BJ (cell line): ENCODE measurements at places on chromosomes 12 and 14. TPM values are rescaled to one million over a fixed set of nuclear protein-coding genes. Genes with fewer than 3 reads are reported as not detected.

The SOX5 gene
- polyA plus RNA-seq = 0.13 and 0.16 TPM in 2 replicates

The KRT6A gene
- not detected in 2 replicates for polyA plus RNA-seq

The ACOT6 gene
- not detected in 2 replicates for polyA plus RNA-seq

The ADAM21 gene
- 0.10 and 0.16 TPM in 2 replicates for polyA plus RNA-seq

The NOS1 gene
- not detected in 2 replicates for polyA plus RNA-seq

The TMCC3 gene
- not detected in 2 replicates for polyA plus RNA-seq

The PITPNM2 gene
- 0.83 and 1.3 TPM in 2 replicates for polyA plus RNA-seq

The FOXG1 gene
- 0.01 TPM in 1 of 2 replicates, not detected in the other for polyA plus RNA-seq

The SCNN1A gene
- 0.18 and 0.36 TPM in 2 replicates for polyA plus RNA-seq

- no peak for DNase-seq
Observed at GRCh38 chr14:23121361-23121771, 2.3 kb upstream of the CEBPE start.

GRCh38 chr12:121536899-121537813 is 43.7 kb downstream of the KDM2B start:
- DNase-seq = no peak

GRCh38 chr14:89138846-89139245 is 278.2 kb downstream of the FOXN3 start:
- no peak for DNase-seq

- DNase-seq = no peak
Observed at GRCh38 chr12:130457215-130457614, 119.5 kb downstream of the PIWIL1 start.

DNA sequence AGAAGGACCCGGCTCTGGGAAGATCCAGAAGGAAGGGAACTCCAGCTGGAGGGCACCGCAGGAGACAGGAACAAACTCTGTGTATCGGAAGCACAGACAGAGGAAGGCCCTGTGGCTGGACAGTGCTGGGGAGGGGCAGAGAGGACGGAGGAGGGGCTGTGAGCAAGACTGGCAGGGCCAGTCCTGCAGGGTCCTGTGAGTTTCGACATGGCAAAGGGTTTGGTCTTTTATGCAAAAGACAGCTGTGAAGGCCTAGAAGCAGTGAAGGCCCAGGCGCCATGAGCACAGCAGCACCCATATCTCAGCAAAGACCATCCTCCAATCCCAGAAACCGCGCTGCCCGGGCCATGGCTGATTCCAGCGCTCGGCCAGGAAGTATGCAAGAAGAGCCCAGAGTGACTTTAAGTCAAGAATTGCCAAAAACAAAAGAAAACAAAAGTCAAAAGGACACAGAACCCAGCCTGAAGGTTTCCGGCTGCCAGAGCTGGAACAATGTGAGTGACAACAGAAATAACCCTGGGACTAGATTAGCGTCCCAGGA is 126.5 kb downstream of the NCOR2 start:
- DNase-seq = no peak

GRCh38 chr14:68552602-68553001 is 240.3 kb downstream of the ZFP36L1 start:
- DNase-seq = no peak

DNA sequence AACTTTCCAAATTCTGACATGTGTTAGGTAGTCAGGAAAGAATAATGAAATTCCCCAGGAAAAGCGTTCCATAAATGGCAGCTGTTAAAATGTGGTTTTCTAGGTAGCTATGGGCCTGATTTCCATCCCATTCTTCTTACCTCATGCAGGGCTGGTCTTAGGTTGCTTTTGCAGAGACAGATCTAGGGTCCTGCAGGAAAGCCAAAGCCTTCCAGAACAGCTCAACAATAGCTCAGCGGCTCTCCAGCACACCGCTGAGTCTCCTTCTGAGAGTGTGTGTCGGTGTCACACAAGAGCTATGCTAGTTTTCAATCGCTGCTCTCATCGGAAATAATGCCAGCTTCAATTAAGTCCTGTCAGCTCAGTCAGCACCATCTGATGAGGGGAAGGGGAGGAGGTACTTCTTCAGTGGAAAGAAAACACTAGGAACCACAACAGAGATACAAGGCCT is 106.7 kb downstream of the TMEM30B start:
- DNase-seq = no peak

GRCh38 chr14:28382444-28383190 is 384.0 kb upstream of the FOXG1 start:
- DNase-seq = no peak

DNA sequence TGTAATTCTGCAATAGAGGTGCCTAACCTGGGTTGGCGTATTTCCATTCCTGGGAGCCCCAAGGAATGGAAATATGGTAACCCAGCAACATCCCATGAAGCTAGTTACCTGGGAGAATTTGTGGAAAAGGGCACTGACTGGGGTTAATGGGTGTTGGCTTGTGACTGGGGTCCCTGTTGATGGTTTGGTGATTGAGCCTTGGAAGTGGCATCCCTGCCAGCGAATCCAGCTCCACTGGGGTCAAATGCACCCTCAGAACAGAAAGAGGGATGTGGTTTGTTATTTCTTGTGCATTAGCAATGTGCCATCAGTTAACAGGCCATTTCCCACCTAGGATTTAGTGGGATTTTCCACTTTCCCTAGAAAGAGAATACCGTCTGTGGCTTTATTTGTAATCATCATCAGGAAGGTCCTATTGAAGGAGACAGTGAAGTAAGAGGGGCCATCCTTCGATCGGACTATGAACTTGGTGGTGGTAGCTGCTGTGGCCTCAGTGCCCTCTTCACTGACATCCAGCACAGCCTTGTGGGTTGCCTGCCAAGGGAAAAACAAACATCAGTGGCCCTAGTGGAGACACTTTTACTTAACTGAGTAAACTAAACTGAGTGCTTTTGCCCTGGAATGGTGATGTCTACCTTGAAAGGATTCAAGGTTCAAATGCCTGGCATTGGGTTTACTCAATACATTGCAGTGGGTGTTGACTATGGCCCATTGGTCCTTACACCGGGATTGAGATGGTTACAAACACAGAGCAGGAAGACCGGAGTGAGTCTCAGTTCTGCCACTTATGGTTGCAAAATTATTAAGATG is 10.4 kb upstream of the SERPINA11 start:
- DNase-seq = no peak

- peak; percentile 63 for DNase-seq
Observed at GRCh38 chr12:32561931-32562341, 117.2 kb upstream of the DNM1L start.

GRCh38 chr14:29941401-29941800 is 13.8 kb upstream of the PRKD1 start:
- no peak for DNase-seq

DNA sequence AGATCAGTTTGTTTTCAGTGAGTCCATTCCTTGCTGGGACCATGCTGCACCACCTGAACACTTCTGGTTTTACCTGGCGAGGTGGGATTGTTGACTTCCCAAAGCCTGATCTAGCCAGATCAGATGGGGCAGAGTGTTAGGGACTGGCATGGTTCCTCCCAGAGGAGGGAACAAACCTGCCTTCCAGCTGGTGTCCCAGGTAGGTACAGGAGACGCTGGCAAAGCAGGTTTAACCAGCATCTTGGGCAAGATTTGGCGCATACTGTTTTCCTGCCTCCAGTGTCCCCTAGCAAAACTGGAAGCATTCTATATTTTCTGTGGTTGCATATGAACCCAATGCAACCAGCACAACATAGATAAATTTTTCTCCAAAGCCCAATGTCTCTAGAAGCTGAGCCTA is 14.6 kb upstream of the FOS start:
- no peak for DNase-seq

GRCh38 chr14:92443741-92444140 is 69.8 kb upstream of the RIN3 start:
- DNase-seq = no peak

- peak; percentile 80 for DNase-seq
Observed at GRCh38 chr12:27595231-27595642, 71.2 kb downstream of the PPFIBP1 start.

- DNase-seq = no peak
Observed at GRCh38 chr12:131989021-131989420, 39.3 kb downstream of the EP400 start.

DNA sequence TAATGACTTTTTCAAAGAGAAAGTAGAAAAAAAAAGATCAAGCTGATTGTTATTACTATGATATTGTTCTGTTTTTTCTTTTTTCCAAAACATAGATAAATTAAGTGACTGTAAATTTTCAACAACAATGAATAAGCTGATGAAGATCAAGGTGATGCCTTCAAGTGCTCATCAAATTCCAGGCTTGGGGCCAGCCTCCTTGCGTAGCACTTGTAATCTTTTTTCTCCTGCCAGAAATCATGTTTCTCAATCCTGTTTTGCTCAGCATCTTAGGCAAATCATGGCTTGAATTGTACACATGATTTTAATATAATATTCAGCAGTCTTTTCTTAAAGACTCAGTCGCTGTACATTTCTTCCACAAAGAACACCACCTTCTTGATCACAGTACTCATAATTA is 333.2 kb downstream of the NPAS3 start:
- DNase-seq = no peak

- no peak for DNase-seq
Observed at GRCh38 chr14:34554540-34555250, 15.2 kb upstream of the EAPP start.

- DNase-seq = peak; percentile 60
Observed at GRCh38 chr14:74655599-74656395, 43.8 kb upstream of the LTBP2 start.
